ENCODE measurements at places on chromosomes 7 and 10.

- DNase-seq: no peak
These were observed 49.8 kb downstream of the CNOT4 start for GRCh38 chr7:135459951-135460567.

GRCh38 chr10:125111118-125111727 lies 49.1 kb downstream of the CTBP2 start:
- no peak for DNase-seq

- no peak for DNase-seq
These were observed 33.5 kb downstream of the RSBN1L start for GRCh38 chr7:77729574-77730348.

DNA sequence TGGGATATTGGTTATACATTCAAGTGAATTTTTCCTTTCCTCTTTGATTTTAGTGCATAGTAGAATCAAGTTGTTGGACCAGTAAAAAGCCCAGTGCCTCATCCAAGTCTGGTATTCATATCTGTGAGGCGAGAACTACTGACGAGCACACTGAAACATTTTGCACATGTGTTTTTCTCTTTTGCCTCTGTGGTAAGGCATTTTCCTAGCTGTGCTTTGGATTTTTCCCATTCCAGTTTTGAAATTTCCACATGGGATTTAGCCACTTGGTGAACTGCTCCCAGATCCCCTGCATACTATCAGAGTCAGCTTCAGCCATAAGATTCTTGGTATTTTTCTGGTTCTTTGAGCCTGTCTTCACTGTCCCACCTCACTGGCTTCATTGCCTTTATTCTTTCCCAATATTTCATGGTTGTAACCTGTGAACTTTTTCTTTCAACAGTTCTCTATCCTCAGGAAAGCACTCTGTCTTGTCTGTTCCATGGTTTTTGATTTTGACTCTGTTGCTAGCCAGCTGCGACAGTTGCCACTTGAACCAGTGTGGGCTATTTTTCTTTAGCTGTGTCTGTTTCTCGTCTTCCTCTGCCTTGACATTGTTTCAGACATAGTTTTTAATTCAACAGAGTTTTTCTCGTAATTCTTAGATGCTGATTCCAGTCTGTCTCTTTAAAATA lies 239.0 kb downstream of the REEP3 start:
- no peak for DNase-seq

- DNase-seq: no peak
These were observed 31.9 kb upstream of the PWWP2B start for GRCh38 chr10:132365102-132365501.

DNA sequence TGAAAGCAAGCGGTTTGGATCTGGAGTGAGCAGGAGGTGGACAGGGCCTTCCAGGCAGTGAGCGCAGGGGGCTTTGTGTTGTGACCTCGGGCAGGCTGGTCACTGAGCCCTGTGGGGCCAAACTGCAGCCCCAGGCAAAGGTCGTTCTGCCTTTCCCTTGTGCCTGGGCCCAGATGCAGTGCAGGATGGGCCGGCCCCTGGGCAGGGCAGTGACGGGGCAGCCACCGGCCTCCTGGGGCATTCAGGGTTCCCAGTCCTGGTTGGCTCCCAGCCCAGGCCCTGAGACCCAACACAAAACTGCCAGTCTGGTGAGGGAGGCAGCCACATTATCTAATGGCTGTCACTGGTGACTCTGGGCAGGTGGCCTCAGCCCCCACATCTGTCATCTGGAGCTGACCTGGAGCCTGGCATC lies 7.1 kb downstream of the ARPC1B start:
- DNase-seq: no peak

- DNase-seq: no peak
These were observed 420 bp upstream of the KLHL7 start for GRCh38 chr7:23105086-23105643.

DNA sequence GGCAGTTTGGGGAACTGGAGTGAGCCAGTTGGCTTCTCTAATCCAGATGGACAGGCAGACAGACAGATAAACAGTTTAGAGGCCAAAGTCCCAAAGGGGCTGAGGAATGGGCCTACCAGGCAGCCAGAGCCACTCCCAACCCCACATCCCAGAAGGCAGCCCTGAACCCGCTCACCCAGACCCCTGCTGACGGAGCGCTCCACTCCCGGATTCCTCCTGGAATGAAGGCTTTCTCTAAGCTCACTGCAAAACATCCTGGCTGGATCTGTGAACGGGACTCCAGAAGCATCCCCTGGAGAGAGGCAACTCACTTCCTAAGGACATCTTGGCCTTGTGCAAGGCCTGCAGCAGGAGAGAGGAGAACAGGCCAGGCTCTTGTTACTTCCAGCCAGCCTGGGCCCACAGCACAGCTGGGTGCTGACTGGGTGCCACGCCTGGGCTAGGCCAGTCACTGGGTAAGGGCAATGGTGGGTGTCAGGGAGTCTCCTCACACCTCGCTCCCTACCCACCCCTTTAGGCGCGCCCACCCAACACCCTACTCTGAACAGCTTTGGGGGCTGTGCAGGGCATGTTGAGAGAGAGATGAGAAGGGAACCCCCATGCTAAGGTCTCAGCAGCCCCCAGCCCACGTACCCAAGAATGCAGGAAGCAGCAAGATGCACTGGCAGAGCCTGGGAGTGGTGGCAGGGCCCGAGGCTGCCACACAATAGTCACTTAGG lies 168.6 kb upstream of the ZMIZ1 start:
- no peak for DNase-seq

DNA sequence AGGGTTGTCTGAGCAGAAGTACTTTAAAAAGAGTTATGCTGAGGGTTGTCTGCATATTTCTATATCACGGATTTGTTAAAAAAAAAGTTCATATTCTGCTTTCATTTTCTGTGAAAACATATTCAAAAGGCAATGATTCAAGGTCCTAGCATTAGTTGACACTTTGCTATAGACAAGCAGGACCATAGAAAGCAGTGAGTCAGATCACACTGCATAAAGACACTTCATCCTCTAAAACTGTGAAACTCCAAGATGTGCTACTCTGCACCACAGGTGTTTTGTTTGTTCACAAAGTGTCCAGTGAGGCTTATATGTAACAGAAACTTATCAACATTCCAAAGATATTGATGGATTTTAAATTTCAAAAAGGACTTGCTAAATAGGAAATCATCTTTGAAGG lies 47.0 kb downstream of the SPAM1 start:
- DNase-seq: no peak

GRCh38 chr7:107856806-107857540 lies 34.0 kb upstream of the DLD start:
- no peak for DNase-seq

GRCh38 chr7:155665079-155665956 lies 20.9 kb downstream of the RBM33 start:
- no peak for DNase-seq

- no peak for DNase-seq
These were observed 7.6 kb upstream of the CD36 start for GRCh38 chr7:80630608-80631405.
